NCI-H1417 treated with DMSO at 0.1 percent for 48 hours (cell line): ENCODE measurements at places on chromosomes 3 and 15.

DNA sequence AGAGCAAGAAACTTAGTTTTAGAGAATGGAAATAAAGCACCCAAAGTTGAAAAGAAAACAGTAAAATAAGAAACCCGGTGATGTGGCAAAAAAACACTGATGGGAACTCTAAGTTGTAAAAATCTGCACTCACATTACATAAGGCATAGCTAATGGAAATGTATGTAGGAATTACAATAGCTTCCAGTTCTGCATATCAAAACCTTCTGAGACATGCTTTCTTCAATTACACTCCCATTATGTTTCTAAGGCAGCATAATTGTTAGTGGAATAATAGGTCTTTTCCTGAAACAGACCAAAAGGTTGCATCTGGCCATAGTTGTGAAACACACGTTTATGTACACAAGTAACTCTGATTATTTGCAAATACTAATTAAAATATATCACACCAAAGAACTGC lies 41.4 kb downstream of the SLC30A4 start:
- DNase-seq: no peak

DNA sequence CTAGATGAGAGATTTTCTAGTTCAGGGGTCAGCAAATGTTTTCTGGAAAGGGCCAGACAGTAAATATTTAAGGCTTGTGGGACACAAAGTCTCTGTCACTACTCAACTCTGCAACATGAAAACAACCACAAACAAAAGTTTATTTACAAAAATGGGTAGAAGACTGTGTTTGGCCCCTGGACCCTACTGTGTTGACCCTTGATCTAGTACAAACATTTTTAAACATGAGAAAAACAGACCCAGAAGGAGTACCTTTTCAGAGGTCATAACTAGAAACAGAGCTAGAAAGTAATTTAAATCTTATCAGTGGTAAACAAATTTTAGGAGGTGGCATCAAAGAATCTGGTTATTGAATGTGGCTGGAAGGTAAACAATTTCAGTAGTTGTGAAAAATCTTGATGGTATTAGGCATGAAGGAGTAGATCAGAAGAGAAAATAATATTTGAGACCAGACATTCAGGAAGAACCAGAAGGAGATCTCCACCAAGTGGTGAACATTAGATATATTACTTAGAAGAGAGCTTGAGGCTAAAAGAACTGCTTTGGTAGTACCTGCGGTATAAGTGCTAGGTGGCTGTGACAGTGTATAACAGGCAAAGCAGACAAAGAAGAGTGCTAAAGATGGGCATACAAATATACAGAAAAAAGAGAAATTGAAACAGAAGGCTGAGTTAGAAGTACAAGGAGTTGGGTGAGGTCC lies 101.7 kb downstream of the NR1I2 start:
- no peak for DNase-seq

DNA sequence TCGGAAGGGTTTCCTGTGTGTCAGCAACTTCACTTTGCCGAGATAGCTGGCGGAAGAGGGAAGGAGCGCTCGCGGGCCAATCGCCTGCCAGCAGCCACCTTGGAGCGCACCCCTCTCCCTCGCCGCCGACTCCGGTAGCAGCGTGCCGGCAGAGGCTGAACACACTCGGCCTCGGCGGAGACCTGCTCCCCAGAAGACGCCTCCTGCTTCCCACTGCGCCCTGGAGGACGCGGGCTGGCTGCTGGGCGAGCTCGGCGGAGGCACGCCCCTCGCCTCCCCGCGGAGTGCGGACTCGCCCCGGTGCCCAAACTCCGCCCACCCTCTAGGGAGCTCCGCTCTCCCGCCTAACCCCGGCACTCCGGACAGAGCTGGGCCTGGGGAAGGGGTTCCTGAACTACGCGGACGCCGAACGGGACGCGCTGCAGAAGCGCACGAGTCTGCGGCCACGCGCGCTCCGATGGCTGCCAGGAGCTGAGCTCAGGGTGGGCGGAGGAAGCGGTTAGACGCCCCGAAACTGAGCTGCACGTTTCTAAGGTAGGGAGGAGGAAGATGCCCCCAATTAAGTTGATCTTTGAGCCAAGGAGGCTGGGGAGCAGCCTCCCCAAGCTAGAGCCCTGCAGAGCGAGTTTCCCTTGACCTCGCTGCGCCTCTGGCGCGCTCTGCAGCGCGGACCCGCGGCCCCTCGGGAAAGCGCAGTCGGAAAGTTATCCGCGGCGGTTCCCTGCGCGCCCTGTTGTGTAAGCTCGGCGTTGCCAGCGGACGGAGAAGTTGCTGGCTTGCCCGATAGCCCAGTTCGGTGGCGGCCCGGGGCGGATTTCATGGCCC lies at the start of gene P2RY1:
P2RY1 (plus strand) TSS at position 356 of the 825 bp plus-strand sequence. CDS start 652 bp downstream, outside the sequence.
- DNase-seq: peak; percentile 62

DNA sequence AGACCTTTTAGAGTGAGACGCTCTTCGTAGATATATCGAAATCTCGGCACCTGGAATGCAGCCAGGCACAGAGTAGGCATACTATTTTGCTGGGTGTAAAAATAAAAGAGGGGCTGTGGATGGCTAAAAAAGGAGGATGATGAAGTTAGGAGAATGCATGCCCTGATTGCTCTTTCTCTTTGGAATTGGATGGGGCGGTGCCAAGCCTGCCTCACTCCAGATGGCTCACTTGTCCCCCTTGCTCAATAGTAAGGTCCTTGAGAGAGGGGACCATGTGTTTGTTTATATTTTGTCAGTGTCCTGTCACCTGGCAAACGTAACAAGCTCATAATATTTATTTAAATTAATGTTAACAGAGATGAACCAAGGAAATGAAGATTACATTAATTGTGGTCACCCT lies 33.0 kb downstream of the SNRK start:
- DNase-seq: no peak

GRCh38 chr3:40200692-40201316 lies 108.7 kb upstream of the EIF1B start:
- DNase-seq: no peak

DNA sequence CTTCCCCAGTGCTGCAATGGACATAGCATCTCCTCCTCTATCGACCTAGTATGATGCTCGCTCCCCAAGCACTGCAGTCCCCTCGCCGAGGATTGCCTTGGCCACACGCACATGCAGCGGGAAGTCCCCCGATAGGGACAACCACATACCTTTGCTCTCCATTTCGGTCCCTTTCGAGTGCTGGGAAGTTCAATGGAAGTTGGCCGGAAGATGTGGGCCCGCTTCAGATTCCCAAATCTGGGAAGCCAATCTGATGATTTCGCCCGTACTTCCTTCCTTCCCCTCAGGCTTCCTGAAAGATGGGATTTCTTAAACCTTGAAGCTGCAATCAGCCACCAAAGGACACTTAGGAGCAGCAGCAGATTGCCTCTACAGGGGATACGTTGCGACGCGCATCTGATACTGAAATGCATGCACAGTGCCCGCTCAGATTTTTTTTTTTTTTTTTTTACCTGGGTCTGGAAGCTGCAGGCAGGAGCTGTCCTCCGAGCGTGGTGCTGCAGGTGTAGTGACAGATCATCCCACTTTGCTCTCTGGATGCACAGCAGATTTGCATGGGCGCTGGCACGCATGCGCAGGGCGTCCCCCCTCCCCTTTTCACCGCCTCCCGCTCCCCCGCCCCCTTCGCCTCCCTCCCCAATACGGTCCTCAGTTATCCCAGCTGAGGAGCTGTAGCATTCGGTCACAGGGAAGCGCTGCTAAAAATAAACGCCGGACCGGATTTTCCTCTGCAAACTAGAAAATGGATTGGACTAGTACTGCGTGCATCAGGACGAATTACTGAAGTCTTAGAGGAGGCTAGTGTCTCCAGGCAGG lies at the start of gene FGF12:
FGF12 (minus strand) TSS at position 510 of the 816 bp plus-strand sequence.
- peak; percentile 54 for DNase-seq

GRCh38 chr15:45225506-45226273 lies 26.3 kb upstream of the SLC28A2 start:
- DNase-seq: no peak

DNA sequence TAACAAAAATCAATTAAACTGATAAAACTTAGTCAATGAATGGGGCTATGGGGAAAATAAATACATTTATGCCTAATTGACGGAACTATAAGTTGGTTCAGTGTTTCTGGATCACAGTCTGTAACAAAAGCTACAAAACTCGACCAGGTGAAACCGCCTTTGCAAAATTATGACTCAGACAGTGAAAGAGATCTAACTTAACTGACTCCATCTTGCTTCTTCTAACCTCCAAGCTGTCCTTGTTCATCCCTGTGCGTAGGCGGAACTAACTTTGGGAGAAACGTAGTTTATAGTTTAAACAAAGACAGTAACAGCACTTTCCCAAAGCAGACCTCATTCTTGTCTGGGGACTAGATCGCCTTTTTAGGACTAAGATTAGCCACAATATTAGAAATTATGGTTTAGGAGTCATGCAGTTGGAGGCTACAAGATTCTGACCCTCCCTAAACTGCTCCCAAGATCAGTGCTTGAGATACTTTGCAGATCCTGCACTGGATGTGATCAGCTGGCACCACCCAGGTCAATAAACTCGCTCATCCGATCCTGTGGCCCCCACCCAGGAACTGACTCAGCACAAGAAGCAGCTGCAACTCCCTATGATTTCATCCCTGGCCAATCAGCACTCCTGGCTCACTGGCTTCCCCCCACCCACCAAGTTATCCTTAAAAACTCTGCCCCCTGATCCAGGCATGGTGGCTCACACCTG lies 7.2 kb upstream of the MFGE8 start:
- no peak for DNase-seq

DNA sequence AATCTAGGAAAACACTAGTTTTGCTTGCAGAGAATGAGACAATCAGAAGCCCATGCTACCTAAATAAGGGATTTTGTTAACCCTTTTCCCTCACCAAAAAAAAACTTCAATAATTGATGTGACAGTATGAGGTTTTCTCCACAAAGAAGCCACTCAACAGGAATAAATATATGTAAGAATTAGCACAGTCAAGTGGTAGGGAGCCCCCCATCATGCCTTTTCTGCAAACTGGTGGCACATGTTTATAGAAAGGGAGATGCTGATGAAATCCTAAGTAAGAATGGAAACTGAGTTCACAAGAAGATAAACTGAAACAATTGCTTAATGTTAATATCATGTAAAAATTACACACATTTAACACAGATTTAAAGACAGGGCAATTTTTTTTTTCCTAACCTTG lies 51.0 kb downstream of the PHC3 start:
- DNase-seq: no peak

- DNase-seq: no peak
Measured at GRCh38 chr15:99734575-99734974, 1.3 kb upstream of the LYSMD4 start.

GRCh38 chr15:49589030-49589429 lies 31.6 kb downstream of the FAM227B start:
- DNase-seq: no peak

DNA sequence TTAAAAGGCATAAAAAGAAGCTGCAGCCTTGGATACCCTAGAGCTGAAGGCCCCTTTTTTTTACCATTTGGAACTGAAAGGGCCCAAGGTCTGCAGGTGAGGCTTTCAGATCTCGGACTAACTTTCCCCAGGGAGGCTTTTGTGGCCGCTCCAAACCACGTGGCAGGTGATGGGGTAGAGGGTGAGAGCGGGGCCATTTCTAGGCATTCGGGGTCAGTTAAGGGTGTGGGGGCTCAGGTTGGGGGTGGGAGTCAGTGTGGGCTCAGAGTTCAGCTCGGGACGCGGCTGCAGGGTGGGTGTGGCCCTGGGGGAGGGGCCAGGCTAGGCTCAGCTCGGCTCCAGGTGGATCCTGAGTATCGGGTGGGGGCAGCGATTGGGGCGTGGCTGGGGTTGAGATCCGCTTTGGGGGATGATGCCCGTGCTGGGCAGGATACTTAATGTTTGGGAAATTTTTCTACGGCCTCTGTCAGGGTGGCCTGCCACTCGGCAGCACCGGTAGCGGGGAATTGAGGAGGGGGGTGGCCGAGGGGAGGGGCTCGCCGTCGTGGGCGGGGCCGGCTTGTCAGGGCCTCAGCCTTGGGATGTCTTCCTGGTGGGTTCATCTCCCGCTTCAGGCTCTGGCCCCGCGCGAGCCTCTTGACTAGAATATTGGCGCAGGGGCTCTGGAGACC lies 2.5 kb downstream of the KLF13 start:
- DNase-seq: no peak

GRCh38 chr3:192570821-192571791 lies 156.2 kb downstream of the FGF12 start:
- DNase-seq: no peak

- DNase-seq: no peak
Measured at GRCh38 chr15:42825599-42825998, 88.7 kb upstream of the CDAN1 start.

DNA sequence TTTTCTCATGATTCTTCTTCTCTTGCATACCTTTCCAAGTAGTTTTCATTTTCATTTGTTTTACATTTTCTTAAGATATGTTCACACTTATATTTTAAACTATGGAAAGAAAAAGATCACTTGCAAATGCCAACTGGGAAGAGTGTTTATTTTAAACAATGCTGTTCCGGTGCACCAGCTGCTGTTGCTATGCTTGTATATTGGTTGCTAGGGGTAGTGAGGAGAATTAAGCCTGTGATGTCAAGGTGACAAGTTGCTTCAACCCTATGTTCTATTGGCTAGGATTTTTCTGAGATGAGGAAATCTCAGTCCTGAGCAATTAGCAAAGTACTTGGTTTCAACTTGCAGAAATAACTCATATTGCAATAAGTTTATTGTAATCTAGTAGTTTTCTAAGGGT lies 500.1 kb downstream of the MFSD1 start:
- no peak for DNase-seq

GRCh38 chr3:173584838-173585831 lies 187.6 kb downstream of the NLGN1 start:
- no peak for DNase-seq

- DNase-seq: no peak
Measured at GRCh38 chr3:52399131-52399530, 45.8 kb downstream of the SEMA3G start.

- no peak for DNase-seq
Measured at GRCh38 chr15:74322558-74323180, 44.8 kb downstream of the CYP11A1 start.

DNA sequence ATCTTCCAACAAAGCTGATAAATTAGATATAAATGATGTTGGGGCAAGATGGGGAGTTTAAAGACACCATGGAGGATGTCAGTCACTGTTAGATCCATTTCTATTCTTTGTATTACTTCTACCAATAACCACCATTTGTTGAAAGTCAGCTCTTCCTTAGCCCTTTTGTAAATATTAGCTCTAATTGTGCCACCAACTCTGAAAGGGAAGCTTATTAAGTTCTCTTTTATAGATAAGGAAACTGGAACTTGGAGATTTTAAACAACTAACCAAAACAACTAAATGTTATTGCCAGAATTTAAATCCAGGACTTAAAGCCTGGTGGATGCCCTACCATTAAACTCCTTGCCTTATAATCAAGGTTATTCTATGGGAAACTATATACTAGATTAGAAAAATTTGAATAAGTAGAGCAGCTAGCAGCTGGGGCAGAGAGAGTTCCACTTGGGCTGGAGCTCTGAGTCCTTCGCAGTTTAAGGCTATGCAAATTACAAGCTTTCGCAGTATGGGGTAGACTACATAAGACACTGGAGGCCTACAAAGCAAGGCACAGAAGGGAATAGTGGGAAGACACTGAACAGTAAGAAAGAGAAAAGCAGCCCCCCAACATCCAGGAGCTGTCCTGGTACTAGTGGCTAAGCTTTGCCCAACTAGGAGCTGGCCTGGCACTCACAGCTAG lies 52.6 kb downstream of the TM4SF18 start:
- no peak for DNase-seq

- DNase-seq: no peak
Measured at GRCh38 chr3:115436767-115437301, 186.5 kb upstream of the GAP43 start.

- DNase-seq: no peak
Measured at GRCh38 chr3:17182166-17182565, 297.4 kb downstream of the PLCL2 start.
